ENCODE measurements at places on chromosomes 1 and 21. TPM values are rescaled to one million over a fixed set of nuclear protein-coding genes. Genes with fewer than 3 reads are reported as not detected.
A peak's percentile ranks its signal among the peaks of the same experiment; 100 is the strongest.

CRABP2 gene
- total RNA-seq: 1.5 TPM

CLCA4 gene
- not detected for total RNA-seq

GRCh38 chr1:204530932-204531331, 14.7 kb downstream of the MDM4 start:
- DNase-seq: no peak
- H3K4me1 ChIP-seq: peaks cover 14% of the 10 kb centered on the region
- H3K27me3 ChIP-seq: no peaks in the 10 kb centered on the region
- H3K4me3 ChIP-seq: no peak overlapping the region

DNA sequence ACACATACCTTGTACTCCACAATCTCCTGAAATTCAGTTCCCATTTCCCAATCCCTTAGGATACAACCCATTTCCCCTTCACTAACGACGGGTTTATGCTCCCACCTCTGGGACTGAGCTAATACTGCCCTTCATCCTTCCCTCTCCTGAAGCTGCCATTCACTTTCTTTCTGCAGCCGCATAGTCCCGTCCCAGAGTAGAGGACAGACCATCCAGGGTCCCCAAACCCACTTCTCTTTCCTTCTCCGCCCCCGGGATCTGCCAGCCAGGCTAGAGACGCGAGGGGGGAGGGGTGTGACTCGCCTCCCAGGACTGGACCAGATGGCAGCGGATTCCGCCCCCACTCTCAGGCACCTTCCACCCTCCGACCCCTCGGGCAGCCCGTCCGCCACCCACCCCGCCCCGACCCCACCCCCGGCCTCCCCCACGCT, 679 bp downstream of the ABL2 start:
- H3K4me1 ChIP-seq: peaks cover 27% of the 10 kb centered on the region
- no peaks in the 10 kb centered on the region for H3K27me3 ChIP-seq
- H3K4me3 ChIP-seq: peak overlapping the region; percentile 97

DNA sequence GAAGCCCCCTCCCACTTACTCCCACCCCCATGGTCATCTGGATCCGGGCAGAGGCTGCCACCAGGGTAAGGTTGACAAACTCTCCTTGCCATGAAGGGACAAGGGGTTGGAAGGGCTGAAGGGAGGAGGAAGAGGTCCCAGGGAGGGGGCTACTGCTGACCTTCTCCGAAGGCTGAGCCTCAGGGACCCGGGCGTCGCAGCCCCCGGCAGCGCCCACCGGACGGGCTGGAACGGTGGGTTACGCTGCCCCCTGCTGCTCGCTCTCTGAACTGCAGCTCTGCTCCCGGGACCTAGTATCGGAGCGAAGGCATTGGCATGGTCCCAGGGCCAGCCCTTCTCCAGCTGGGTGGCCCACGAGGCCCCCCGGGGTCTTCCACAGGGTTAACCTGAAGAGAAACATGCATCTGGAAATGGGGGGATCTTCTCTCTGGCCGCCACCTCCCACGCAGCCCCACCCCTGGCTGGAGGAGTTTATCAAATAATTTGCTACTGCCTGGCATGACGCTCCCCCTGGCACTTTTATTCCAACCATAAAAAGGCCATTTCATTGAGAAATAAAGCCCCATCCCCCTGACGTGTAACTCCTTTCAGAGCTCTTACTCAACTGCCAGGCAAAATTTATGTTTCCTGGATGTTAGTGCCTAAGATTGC, 70.4 kb upstream of the TARDBP start:
- peaks cover 35% of the 10 kb centered on the region for H3K27me3 ChIP-seq
- no peak overlapping the region for H3K4me3 ChIP-seq
- peak; percentile 58 for DNase-seq
- H3K4me1 ChIP-seq: peaks cover 30% of the 10 kb centered on the region
- H3K27ac ChIP-seq: peak overlapping the region; percentile 27
- H3K36me3 ChIP-seq: peaks cover 3% of the 10 kb centered on the region

Data from T-helper 17 cell (primary cell).